ENCODE measurements at places on chromosomes 11 and 22.

GRCh38 chr11:119780222-119780953 is 51.4 kb upstream of the NECTIN1 start:
- no peak for DNase-seq

- DNase-seq, result no peak
Observed at GRCh38 chr11:113531575-113532451, 56.6 kb upstream of the DRD2 start.

GRCh38 chr11:76892306-76892705 is 31.6 kb downstream of the ACER3 start:
- DNase-seq, result no peak

- DNase-seq, result no peak
Observed at GRCh38 chr11:134226806-134227325, 2.4 kb downstream of the VPS26B start.

DNA sequence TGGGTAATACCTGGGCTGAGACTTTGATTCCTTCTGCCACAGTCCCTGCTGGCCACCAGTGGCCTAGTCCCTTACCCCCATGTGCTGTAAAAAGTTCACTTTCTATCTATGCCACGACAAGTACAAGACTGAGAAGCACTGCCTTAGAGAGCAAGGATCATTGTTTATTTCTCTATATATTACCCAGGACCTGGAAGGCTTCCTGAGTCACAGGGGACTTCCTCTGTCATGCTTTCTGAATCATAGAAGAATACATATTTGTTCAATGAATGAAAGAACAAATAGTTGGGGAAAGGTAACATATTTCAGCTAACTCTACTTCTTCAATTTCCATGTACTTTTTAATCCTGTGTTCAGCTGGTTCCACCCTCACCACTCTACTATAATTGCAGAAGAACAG is 5.5 kb upstream of the SYT9 start:
- no peak for DNase-seq

DNA sequence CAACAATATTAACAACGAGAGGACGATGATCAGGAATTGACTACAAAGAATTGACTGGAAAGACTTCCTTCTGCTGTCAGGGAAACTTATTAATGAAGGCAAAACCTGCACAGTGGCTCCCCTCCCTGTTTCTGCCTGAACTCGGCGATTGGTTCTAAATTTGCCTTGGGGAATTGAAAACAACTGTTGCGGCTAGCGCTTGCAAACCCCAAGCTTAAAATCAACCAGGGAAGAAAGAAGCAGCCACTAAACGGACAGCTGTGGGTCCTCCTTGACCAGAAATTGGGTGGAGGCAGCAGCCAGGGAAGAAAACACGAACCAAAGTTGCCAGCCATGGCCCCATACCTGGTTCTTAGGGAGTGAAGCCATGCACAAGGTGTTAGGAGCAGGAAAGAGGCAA is 383.5 kb upstream of the CADM1 start:
- no peak for DNase-seq

GRCh38 chr11:68308068-68308467 is 4.3 kb upstream of the LRP5 start:
- no peak for DNase-seq

- no peak for DNase-seq
Observed at GRCh38 chr11:19345519-19345847, 104.7 kb upstream of the E2F8 start.

GRCh38 chr11:70538641-70539359 is 140.5 kb downstream of the CTTN start:
- DNase-seq, result no peak

DNA sequence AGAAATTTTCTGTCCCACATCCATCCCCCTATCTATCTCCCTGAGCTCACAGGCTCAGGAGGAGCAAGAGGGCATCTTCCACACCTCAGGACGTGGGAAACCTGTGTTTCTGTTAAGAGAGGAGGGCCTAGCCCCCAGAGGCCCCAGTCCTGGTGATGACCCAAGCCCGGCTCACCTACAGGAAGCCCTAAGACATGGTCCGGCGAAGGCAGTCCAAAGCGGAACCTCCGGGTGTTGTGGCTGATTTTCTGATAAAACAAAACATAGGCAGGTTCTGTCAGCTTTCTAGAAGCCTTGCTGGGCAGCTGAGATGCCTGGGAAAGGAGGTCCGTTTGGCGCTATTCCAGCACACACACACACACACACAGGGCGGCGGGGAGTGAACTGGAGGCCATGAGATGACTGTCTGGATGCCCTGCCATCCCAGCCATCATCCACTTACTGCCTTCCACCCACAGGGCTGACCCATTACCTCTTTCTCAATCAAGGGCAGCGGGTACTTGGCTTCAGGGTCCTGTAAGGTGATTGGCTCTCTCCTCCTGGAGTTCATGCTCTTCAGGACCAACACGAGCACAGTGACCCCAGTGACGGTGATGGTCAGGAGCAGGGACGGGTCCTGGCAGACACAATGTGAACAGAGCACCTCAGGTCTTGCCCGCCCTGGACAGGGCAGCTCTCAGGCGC is 882 bp downstream of the CYB5R2 start:
- no peak for DNase-seq
